WTC11 (cell line): ENCODE measurements at places on chromosomes 3 and 15.

GRCh38 chr3:42353631-42354030 lies 56.8 kb downstream of the LYZL4 start:
- DNase-seq: no peak

DNA sequence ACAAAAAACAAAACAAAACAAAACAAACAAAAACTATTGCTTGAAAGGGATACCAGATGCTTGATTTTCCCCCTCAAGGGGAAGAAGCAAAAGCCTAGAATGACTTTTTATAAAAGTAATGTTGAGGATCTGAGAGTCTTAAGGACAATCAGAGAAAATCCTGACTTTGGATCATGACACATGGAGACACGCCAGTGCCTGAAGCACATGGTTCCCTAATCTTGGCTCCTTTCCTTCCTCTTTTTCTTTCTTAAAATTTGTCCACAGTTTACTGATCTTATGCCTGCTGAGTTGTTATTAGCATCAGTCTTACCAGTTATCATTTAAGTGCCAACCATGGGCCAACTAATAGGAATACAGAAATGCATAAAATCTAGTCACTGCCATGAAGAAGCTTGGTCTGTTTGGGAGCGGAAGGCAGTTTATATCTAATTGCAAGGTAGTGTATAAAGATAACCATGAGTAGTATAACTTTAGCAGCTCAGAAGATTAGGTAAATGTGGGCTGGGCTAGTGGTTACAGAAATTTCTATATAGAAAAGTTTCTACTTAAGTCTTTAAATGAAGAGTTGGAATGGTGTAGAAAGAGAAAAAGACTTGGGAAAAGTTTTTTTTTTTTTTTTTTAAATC lies 6.9 kb downstream of the GLCE start:
- DNase-seq: no peak

DNA sequence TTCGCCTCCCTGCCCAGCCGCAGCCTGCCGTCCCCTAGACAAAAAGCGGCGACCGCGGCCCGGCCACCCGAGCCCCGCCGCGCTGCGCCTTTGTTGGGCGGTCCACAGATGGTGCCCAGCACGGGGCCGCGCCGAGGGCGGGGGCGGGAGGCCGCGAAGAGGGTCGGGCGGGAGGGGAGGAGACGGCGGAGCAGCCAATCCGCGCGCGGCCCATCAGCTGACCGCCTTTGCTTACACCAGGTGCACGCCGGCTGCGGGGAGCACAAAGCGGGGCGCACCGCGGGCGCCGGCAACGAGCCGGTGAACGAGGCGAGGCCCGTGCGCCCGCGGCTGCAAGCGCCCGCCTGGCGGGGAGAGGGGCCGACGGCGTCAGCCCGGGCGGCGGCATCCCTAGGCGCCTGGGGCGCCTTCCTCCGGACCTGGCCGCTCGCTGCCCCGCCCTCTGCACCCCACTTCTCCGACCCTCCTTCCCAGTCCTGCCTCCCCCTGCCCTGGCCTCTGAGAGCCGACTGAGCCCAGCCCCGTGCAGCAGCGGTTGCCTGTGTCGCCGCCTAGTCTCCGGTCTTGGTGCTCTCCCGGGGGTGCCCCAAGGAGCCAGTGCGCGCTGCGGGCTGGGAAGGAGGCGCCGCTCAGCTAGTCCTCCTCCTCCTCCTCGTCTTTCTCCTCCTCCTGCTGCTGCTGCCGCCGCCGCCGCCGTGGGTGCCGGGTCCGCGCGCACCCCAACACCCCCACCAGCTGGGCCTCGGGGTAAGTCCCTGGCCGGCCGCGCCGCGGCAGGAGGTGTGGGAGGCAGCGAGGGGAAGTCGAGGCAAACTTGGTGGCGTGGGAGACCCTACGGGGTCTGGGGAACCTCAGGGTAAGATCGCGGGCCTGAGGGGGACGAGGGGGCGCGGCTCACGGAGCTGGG lies at the start of gene LRRN1:
TSS of gene LRRN1 (plus strand) at position 259 of the 907 bp plus-strand sequence. CDS start 45,211 bp downstream, outside the sequence.
- peak; percentile 93 for DNase-seq

- peak; percentile 23 for DNase-seq
Measured at GRCh38 chr15:69543681-69544364, 91.2 kb downstream of the RPLP1 start.

- no peak for DNase-seq
Measured at GRCh38 chr3:97658668-97659285, 105.8 kb upstream of the ARL6 start.

GRCh38 chr3:24318677-24319287 lies 175.9 kb downstream of the THRB start:
- DNase-seq: no peak

GRCh38 chr15:56653107-56653506 lies 80.2 kb downstream of the ZNF280D start:
- DNase-seq: no peak

GRCh38 chr3:118949113-118949760 lies 85.4 kb downstream of the IGSF11 start:
- no peak for DNase-seq

DNA sequence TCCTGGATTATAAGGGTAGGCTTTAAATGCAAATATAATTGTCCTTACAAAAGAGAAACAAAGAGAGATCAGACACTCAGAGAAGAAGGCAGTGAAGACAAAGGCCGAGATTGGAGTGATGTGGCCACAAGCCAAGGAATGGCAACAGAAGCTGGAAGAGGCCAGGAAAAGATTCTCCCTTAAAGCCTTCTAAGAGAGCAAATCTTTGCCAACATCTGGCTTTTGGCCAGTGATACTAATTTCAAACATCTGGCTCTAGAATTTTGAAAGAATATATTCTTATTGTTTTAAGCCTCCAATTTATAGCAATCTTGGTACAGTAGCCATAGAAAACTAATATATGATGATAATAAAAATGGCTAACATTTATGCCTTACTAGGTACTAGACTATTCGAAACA lies 615.8 kb upstream of the ZNF385D start:
- DNase-seq: no peak
